ENCODE measurements at places on chromosomes 5 and 9.

- DNase-seq, result no peak
Measured at GRCh38 chr5:125002727-125003598, 256.5 kb upstream of the ZNF608 start.

GRCh38 chr9:63728287-63728686, 1556.7 kb downstream of the FOXD4L5 start:
- DNase-seq, result no peak

DNA sequence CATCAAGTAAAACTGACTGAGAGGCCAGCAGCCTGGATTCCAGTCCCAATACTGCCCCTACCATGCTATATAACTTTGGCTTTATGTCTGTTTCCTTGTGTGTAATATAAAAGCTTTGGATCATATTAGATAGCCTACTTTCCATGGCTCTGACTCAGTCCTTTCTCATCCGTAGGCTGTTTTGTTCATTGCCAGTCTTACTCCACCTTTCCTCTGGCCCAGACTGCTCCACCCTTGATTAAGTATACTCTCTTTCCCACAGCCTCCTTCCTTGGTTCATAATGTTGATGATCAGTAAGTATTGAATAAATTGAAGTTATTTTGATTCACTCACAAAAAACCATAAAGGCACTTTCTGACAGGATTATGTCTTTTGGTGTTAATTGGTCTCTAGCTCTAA, 1.5 kb upstream of the MRPS30 start:
- DNase-seq, result peak; percentile 5

GRCh38 chr5:107799306-107799705, 128.6 kb upstream of the EFNA5 start:
- no peak for DNase-seq

- DNase-seq, result no peak
Measured at GRCh38 chr5:158380661-158381060, 521.7 kb upstream of the CLINT1 start.
